Fibroblast of mammary gland (primary cell): ENCODE measurements at places on chromosomes 2 and 18.
A peak's percentile ranks its signal among the peaks of the same experiment; 100 is the strongest.

GRCh38 chr2:98883780-98884211, 52.2 kb downstream of the CRACDL start:
- DNase-seq, result peak; percentile 64

DNA sequence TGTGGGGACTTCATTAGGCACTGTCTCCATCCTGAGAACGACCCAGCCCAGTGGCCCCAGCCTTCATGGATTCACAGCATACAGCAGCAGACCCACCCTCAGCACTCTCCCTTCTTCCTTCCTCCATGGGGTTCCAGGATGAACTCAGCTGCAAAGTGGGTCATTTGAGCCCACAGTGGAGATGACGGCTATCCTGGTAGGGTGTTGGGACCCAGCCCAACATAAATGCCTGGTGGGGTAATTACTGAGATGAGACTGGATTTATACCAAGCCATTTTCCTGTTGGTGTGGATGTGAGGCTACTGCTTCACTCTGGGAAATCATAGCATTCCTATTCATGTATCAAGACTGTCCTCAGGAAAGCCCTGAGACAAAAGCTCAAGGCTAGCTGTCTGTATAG, 536.7 kb upstream of the TNP1 start:
- DNase-seq, result no peak

- DNase-seq, result no peak
These were observed 894.2 kb downstream of the CNTNAP5 start for GRCh38 chr2:124919296-124919695.

DNA sequence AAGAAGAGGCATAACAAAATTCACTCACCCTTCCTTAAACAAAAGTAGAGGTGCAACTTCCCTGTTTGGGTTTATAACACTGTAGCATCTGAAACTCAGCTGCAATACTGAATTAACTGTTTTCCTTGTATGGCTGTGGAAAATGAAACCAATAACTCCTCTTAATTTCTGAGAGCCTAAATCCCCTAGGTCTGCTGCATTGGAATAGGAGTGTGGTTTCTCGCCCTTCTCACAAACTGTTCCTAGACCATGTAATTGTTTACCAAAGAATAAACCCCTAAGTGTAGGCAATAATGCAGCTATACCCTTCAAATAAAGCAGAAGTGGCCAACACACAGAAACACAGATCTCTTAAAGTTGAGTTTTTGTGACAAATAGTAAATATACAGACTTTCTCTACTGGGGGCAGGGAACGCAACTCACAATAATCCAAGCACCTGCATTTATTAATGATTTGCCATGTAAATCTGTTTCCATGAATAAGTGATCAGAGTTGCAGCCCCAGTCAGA, 52.0 kb downstream of the RASGRP3 start:
- no peak for DNase-seq

DNA sequence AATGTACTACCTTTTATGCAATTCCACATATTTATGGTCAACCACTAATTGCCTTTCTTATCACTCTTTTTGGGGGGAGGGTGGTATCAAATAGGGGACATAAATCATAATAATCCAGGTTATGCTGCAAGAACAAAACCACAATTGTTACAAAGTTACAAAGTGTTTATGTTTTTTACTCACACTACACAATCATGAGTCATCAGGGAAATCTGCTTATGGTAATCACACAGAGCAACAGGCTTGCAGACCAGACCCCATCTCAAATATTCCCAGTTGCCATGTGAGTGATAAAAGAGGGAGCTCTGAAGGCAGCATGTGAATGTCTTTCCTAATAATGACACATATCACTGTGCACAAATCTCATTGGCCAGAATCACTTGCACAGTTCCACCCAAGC, 304.7 kb upstream of the TMEFF2 start:
- peak; percentile 51 for DNase-seq

DNA sequence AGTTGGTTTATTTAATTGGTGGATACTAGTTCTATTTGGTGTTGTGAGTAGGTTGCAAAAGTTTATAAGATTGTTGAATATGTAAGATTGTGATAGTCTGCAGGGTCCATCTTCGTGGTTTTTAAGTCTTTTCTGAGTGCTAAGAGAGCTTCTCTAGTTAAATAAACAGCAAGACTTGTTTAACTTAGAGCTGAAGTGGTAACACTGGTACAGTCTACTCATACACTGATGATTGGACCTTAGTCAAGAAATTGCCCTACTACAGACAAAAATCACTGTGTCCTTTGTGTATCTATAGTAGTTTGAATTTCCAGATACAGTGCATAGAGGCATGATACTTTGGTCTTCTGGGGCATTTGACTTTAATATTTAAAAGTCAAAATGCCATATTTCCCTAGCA, 94.6 kb downstream of the PHLPP1 start:
- no peak for DNase-seq

DNA sequence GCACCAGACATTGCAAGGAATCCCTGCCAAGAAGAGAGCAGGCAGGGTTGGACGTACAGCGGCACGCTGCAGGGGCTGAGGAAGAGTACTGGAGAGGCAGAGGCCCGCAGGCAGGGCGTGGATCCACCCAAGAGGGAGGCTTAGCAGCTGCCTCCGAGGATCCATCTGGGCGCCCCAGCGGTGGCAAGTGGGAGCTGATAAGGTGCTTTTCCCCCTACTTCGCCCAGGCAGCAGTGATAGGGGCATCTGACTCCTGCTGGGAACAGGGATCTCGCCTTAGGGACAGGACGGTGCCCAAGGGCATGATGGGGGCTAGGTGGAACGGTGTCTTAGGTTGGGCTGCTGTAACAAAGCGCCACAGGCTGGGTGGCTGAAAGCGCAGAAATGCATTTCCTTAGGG, 67.4 kb upstream of the HS6ST1 start:
- no peak for DNase-seq

DNA sequence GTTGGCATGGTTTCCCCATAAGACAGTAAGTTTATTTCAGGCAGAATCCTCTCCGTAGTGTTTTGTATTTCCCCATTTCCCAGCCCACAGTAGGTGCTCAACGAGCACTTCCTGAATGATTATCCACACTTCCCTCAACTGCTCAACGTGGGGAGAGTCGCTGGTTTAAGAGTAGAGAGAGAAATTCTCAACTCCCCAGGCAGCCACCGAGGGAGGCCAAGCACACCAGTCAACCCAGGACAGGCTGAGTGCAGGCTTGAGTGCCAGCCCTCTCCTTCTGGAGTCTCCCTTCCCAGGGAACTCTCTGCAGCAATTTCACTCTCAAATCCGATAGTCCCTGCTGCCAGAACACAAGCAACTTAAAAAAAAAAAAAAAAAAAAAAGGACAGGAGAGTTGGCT, 92.0 kb upstream of the LMAN1 start:
- DNase-seq, result no peak

- DNase-seq, result no peak
These were observed 20.1 kb upstream of the MREG start for GRCh38 chr2:216033403-216033802.

- no peak for DNase-seq
These were observed 77.3 kb downstream of the TTC21B start for GRCh38 chr2:165876269-165876668.

DNA sequence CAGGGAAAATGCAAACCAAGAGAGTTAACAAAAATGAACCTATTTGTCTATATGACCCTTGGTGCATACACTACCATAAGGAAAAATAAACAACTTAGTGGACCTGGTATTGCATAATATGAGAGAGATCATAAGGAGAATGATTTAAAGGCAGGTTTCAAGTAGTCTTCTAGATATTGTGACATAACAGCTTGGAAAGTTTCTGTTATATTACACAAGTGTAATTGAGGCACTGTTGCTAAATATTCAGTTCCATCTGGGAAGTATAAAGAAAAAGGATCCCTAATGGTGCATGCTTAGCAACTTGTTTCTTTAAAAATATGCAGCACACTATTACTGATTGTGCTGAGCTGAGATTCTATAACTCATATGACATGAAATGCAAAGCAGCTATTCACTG, 252.2 kb upstream of the SPHKAP start:
- DNase-seq, result no peak

DNA sequence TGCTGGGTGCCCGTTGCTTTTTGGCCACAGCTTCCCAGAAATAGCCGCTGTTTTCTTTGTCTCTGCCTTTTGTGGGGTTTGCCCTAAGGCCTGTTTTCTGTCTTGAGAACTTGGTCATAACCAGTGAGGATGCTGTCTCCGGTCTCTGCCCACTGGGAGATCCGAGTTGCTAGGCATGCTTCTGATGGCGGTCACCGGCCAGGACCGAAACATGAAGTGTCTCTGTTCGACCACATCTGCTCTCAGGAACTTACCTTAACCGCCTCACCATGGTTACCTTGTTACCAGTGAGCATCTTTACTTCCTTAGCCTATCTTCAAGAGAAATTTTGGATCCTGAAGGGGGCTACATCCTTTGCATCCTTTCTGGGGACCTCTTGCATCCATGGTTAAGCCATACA, 91.9 kb downstream of the RTP5 start:
- no peak for DNase-seq

DNA sequence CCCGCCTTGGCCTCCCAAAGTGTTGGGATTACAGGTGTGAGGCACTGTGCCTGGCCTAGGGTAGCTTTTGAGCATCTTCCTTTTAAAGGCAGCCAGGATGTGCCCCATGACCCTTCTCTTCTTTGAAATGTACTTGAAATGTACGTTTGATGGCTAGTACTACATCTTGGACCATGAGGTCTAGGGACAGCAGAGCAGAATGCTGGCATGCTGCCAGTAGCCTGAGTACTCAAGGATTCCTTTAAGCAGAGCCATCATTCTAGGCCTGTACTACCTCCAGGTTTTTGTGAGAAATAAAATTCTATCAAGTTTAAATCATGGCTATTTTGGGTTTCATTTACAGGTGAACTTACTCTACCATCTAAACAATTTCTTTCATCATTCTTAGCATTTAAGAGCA, 2.9 kb upstream of the EML6 start:
- DNase-seq, result peak; percentile 10

- DNase-seq, result peak; percentile 97
These were observed 90.0 kb upstream of the TAF1B start for GRCh38 chr2:9753276-9753600.

GRCh38 chr2:9256147-9256546, 49.5 kb downstream of the ASAP2 start:
- no peak for DNase-seq

DNA sequence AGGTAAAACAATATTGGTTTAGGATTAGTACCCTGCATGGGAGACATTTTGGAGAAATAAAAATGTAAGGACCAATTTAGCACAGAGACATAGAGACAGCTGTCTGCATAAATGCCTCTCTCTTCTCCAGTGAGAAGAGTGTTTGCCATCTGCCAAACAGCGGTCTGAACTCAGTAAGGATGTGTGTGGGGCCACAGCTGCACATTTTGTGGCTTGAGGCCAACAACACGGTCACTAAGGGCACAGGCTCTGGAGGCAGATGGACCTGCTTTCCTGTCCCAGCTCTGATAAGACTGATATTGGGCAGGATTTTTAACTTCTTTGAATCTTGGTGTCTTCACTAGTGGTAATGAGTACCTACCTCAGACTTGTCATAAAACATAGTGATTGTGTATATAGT, 10.2 kb downstream of the ZBTB14 start:
- DNase-seq, result no peak

DNA sequence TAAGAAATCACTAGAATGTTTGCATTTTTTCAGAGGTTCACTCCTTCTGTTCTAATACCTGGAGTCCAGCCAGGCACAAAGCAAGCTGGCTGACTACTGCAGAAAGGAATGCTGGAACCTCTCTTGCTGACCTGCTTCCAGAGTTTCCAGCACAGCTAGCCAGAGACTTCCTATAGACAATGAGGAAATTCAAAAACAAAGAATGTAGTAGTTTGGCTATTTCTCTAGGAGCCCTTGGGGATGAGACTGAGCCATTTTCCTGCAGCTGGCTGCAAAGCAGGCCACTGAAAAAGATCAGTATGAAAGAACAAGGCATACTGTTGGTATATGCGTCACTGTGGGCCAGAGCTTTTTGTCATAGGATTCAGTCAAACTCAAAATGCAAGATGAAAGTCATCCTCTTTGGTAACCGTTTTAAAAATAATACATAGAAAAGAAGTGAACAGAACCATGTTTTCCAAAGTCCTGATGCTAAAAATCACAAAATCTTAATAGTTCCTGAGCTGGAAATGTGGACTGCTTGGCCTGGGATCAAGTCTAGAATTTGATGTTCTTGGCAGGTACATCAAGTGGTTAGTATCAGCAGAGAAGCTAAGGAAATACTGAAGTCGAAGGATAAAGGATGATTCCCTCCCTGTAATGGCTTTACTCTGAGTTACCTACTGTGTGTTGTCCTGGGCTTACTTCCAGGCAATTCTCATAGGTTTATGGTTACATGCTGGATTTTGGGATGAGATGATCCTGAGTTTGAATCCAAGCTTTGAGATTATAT, 9.0 kb upstream of the DSEL start:
- DNase-seq, result peak; percentile 99

GRCh38 chr2:181673173-181673572, 7.1 kb downstream of the NEUROD1 start:
- no peak for DNase-seq

DNA sequence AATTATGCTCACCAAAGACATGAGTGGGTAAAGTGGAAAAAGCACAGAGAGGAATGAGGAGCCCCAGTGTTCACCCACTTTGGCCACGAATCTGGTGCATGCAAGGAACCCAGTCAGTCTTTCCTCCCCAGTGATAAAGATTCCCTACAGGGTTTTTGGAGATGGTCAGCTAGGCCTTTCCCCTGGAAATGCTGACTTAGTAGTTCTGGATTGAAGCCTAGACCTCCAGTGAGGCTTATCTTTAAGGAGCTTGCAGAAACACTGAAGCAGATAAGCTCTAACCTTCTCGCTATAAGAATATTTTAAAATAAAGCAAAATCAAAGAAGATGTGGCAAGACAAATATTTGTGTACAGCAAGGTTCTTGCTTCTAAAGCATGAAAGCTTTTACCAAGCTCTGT, 178.3 kb upstream of the CCDC68 start:
- no peak for DNase-seq

DNA sequence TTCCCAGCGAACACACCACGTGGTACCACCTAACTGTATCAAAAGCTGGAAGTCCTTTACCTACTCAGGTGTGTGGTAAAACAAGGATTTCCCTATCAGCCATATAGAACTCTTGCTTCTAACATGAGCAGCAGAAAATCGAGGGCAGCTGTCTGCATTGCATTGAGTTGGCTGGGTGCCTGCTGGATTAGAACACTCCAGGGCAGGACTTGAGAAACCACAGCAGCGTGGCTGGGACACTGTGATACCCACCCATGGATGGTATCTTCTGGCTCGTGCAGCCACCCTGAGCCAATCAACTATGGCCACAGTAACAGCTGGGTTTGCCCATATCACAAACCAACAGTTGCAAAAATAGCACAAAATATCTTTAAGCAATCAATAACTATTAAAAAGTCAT, 188.3 kb downstream of the FBXO15 start:
- DNase-seq, result no peak
